ENCODE measurements at places on chromosomes 7 and 10.

- DNase-seq = no peak
These were observed 163.3 kb downstream of the MAD1L1 start for GRCh38 chr7:2069472-2069860.

GRCh38 chr7:30998180-30998579, 34.4 kb downstream of the GHRHR start:
- no peak for DNase-seq

- DNase-seq = no peak
These were observed 181.2 kb downstream of the BBS9 start for GRCh38 chr7:33310546-33310945.

DNA sequence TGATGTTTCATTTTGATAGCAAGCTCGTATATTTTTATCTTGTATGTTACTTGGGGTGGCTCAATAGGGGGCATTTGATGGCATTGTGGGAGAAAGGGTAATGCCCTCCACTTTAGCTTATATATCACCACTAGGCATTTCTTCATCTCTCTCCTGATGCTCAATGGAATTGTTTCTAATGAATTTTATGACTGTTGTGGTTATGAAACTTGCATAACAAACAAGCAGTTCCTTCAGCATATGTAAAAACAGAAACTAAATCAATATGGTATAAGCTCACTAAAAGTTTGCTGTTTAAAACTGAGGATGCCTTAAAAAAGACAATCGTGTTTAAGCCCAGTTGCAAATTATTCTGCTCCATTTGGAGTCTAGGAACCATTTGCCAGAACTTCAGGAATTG, 75.5 kb downstream of the CDK14 start:
- no peak for DNase-seq

GRCh38 chr7:51446785-51447184, 130.2 kb upstream of the COBL start:
- no peak for DNase-seq

DNA sequence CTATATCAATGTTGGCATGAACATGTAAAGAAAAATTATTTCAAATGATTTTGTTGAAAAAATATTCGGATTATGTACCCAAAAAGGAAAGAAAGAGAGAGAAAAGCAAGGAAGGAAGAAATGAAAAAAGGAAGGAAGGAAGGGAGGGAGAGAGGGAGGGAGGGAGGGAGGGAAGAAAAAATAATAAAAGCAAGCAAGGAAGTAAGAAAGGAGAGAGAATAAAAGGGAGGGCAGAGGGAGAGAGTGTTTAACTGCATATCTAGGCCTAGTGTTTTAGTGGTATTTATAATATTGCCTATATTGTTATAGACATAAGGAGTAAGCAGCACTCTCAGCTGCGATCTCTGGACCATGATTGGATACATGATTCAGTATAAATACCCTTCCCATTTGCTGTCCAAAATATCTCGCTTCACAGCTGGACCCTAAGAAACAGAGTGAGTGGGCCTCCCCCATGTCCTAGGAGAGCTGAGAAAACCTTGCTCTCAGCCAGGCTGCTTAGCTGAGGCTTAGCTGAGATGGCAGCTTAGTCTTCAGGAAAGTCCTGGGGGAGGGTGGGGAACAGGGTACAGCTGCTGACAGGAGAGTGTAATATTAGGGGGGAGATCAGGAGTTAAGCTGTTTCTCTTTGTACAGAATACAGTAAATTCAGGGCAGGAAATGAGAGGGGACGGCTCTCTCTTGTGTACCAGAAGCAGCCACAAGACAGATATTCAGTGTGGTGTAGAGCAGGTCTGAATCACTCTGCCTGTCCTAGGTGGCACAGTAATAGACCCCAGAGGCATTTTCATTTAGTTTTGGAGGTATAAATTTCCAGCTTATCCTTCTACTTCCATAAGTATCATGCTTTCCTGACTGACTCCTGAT, 66.8 kb upstream of the TARP start:
- DNase-seq = no peak

GRCh38 chr7:39838326-39838725, 111.7 kb upstream of the CDK13 start:
- no peak for DNase-seq

- DNase-seq = no peak
These were observed 33.9 kb downstream of the VWDE start for GRCh38 chr7:12369756-12370155.

Measured in NCI-H1694 (cell line).